ENCODE measurements at places on chromosomes 1 and 21.
A peak's percentile ranks its signal among the peaks of the same experiment; 100 is the strongest.

GRCh38 chr1:247300491-247301175 lies 31.0 kb downstream of the ZNF496 start:
- DNase-seq = no peak

DNA sequence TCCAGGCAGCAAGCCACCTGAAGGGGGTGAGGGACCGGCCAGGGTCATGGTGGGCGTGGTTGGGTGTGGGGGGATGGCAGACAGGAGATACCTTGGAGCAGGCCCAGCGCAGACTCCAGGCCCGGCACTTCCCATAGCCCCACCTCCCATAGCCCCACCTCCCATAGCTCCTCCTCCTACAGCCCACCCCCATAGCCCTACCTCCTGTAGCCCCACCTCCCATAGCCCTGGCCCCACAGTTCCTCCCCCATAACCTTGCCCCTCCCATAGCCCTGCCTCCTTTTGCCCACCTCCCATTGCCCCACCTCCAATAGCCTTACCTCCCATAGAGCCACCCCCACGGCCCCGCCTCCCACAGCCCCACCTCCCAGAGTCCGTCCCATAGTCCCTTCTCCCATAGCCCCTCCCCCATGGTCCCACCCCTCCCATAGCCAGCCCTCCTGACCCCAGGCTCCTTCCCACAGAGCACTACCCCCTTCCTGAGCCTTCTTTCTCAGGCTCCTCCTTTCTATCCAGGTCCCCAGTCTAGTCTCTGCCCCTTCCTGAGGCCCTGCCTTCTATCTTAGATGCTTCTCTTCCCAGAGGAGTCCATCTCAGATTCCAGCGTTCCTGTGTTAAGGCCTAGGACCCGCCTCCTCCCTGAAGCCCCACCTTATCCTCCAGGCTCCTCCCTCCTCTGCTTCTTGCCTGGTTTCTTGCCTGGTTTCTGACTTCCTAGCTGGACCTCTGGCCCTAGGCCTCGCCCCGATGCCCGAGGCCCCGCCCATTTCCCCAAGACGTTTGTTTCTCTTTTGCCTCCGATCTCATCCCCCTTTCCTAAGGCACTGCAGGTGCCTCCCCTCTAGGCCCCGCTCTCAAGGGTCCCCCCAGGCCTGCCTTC lies 46.8 kb downstream of the PTPRU start:
- DNase-seq = no peak

GRCh38 chr1:107116306-107116790 lies 24.5 kb upstream of the NTNG1 start:
- DNase-seq = no peak

DNA sequence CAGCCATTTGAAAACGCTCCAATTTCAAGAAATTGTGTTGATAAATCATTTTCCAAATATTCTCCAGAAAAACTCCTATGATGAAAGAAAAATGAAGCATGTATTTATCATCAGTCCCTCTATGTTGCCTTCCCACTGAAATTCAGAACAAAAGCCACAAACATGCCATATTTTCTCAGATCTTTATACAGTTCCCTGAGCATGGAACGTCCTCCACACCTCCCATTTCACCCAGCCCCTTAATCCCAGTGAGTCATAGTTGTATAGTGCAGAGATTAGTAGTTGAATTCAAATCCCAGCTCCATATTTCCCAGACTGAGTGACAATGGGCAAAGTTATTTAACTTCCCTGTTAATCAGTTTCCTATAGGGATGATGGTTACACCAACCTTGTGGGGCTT lies 20.6 kb upstream of the NPL start:
- no peak for DNase-seq

GRCh38 chr1:107477233-107477632 lies 336.4 kb downstream of the NTNG1 start:
- no peak for DNase-seq

DNA sequence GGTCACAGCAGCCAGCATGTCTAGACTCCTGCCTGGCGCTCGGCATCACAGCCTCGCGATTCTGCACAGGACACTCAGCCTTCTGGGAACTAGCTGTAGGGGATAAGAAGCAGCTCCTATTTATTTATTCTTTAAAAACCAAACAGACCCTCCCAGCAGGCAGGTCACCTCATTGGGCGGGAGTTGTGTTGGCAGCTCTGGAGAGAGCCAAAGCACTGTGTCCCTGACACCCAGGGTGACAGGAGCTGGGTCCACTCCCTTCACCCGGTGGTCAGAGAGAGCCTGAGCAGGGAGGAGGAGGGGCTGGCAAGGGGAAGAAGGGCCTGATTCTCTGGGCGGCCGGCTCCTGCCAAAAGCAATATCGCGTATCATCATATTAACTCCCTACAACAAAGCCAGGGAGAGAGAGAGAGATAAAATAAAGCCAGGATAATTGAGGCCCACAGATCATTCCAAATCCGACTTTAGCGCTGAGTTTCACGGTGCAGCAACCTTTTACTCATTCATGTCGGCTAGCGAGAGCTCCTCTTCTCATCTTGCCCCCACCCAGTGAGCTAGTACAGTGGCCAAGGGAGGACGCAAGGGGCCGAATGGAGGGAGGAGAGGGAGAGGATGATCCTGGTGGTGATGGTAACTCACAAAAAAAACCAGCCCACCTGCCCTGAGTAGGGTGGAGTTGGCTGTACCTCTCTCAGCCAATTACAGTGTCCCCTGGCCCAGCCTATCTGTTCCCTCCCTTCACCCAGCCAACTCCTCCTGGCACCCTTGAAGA lies 79.8 kb upstream of the IFFO2 start:
- DNase-seq = no peak

GRCh38 chr1:97812076-97812475 lies 108.8 kb downstream of the DPYD start:
- no peak for DNase-seq

- no peak for DNase-seq
Measured at GRCh38 chr1:25628741-25629421, 12.3 kb downstream of the MAN1C1 start.

GRCh38 chr21:36966821-36967768 lies 626 bp upstream of the HLCS start:
- no peak for DNase-seq

GRCh38 chr1:27403931-27404330 lies 11.5 kb downstream of the GPR3 start:
- DNase-seq = no peak

DNA sequence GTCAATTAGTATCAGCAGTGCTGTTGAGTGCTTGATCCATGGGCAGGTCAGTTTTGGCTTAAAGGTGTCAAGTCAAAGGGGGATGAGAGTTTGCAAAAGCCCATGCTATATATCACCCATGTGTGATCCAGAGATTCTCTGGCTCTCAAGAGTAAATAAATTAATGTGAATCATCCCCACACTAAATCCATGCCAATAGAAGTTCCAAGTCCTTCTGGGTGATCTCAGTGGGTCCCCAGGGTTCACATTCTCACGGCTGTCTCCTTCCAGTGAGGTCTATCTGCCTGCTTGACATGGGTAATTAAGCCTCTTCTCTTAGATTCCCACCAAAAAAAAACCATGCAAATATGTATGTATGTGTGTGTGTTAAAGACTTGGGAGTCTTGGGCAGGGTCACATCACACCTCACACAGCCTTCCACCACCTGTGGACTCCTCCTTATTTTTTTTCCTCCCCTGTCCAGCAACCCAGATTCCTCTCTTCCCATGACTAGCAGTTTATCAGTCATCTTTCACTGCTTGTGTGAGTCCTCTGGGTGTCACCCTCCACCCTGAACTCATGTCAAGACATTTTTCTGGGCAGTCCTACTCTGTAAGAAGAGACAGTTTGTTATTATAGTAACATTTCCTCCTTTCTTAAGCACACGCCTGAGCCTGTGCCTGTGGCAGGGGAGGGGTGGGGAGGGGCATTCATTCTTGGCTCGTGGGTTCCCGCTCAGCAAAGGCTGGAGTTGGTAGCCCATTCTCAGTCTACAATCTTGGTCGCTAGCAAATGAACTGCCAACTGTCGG lies 14.3 kb upstream of the S100A11 start:
- no peak for DNase-seq

- DNase-seq = no peak
Measured at GRCh38 chr1:215321802-215322201, 239.3 kb downstream of the KCNK2 start.

GRCh38 chr1:1304331-1305299 lies 3.1 kb downstream of the ACAP3 start:
- DNase-seq = no peak

GRCh38 chr1:156816561-156817328 lies at the start of gene SH2D2A:
SH2D2A (minus strand) TSS chr1:156816848; CDS start chr1:156816708, 140 bp downstream.
- DNase-seq = peak; percentile 89

DNA sequence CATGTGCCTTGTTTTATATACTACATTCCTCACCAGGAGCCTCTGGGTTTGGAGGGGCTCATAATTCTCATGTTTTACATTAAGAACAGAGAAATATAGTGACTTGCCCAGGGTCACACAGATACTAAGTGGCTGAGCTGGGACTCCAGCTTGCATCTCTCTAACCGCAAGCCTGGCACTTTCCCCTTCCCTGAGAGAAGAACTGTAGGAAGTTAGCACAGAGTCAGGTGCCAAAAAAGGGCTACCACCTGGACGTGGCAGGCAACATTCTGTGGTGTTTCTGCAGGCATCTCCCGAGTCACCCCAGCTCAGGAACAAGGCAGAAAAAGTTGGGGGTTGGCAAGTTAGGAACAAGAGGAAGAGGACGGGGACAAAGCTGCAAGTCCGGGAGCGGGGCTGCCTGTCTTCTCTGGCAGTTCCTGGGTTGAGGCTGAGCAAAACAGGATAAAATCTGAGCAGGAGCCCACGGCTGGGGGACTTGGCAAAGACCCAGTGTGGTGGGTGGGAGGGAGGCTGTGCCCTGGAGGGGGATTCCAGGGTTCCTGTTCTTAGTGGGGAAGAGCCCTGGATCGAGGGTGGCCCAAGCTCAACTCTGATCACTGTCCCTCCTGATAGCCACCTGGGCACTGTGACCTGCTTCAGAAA lies 9.8 kb downstream of the PLA2G5 start:
- no peak for DNase-seq

GRCh38 chr1:52225174-52225573 lies 83.3 kb downstream of the ZFYVE9 start:
- no peak for DNase-seq

GRCh38 chr1:85316321-85316720 lies 39.9 kb upstream of the BCL10 start:
- DNase-seq = no peak

- DNase-seq = no peak
Measured at GRCh38 chr1:234779160-234779538, 169.2 kb upstream of the IRF2BP2 start.
